HTR-8/SVneo (cell line): ENCODE measurements at places on chromosomes 12 and 14.

- no peak for DNase-seq
Measured at GRCh38 chr14:99566009-99566389, 38.0 kb downstream of the CCDC85C start.

DNA sequence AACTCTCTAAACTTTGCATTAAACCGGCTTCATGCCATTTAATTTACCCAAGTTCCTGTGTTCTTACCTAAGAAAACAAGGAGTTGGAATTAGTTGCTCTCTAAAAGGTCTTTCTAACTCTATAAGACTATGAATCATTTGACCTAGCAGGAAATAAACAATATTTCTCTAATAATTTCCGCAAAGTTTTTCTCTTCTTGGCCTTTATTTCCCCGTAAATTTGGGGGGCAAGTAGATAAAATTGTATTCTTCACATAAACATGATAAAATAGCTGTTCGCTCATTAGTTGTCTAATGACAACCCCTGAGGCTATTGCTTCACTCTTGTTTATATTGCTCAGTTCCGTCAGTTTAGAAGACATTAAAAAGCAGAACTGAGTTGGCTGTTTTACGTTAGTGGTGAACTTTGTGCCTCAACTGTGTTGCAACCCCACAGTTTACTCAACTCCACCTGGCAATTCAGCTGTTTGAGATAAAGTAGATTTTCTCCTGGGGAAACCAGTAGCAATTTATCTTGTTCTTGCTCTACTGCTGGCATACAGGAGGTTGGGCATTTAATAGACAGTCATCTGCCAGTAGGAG lies 74.7 kb downstream of the BTG1 start:
- DNase-seq, result no peak

- no peak for DNase-seq
Measured at GRCh38 chr14:95189367-95190132, 32.2 kb upstream of the DICER1 start.

DNA sequence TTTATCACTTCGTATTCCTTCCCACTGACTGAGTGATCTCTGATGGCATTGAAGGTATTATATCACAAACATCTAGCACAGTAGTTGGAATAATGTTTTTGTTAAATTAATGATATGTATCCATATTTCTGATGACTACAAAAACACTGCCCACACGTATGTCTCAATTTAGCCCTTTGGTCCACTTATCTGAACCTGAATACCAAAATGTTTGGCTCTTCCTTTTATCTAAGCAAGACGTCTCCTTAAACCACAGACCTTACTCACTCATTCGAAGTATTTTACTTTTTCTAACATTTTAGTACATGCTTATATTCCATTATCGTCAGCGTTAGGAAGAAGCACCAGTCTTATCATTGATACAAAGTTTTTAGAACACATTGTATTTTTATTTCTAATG lies 126.4 kb downstream of the PIK3C2G start:
- DNase-seq, result no peak

GRCh38 chr12:81987371-81987770 lies 228.2 kb upstream of the PPFIA2 start:
- no peak for DNase-seq

DNA sequence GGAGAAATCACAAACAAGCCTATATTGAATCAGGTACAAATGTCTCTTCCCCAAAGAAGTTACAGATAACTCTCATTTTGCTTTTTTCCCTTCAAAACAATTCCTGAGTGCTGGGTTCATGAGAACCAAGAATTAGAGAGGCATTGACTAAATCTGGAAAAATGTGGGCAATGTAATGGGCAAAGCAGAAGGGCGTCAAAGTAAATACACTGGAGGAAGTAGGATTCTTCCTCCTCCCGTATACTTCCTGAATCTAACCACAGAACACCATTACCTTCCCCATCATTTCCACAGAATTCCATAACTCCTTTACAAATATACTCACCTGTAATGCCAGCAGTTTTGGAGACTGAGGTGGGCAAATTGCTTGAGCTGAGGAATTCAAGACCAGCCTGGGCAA lies 3.0 kb upstream of the RBMS2 start:
- DNase-seq, result no peak

- no peak for DNase-seq
Measured at GRCh38 chr12:92786045-92786444, 83.3 kb downstream of the PLEKHG7 start.

DNA sequence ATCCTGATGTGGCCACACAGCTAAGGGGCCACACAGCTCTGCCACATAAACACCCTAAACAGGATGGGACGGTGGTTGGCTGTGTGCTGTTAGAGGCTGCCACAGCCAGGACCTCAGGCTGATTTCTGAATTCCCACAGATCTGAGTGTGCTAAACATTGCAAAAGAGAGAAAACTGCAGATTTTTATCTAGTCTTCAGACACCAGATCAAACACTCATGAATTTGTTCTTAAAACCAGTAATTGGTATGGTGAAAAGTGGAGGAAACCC lies 190.7 kb downstream of the MON2 start:
- no peak for DNase-seq
